ENCODE measurements at places on chromosomes 3 and 15.
A peak's percentile ranks its signal among the peaks of the same experiment; 100 is the strongest.

DNA sequence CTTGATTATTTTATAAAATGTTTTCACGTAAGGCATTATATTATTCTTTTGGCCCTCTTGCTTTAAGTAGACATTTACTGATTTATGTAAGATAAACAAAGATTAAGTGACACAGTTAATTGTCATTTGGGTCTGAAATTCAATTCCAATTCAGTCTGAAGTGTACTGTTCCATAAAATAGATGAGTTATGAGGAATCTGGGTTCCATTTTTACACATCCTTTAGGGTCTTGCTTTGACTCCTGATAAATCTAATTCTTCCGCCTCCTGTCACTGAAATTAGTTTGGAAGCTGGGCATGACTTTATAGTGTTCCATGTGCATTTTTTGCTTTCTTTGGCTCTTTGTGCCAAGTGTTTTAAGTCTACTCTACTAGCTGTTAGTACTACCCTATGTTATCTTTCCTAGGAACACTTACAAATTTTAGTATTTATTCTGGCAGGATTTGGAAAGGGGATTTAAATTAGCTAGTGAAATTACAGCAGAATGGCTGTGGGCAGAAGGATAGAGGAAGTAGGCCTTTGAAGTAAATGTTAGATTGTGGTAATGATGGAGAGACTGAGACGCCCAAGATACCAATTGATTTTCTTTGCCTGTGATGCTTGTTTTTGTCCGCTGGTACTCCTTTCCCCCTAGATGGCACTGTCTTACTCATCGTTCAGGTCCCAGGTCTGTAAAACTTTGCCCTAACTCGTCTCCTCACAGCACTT is 14.3 kb downstream of the ARL8B start:
- peak; percentile 16 for DNase-seq

- no peak for DNase-seq
Observed at GRCh38 chr3:45779746-45780735, 16.3 kb downstream of the SLC6A20 start.

DNA sequence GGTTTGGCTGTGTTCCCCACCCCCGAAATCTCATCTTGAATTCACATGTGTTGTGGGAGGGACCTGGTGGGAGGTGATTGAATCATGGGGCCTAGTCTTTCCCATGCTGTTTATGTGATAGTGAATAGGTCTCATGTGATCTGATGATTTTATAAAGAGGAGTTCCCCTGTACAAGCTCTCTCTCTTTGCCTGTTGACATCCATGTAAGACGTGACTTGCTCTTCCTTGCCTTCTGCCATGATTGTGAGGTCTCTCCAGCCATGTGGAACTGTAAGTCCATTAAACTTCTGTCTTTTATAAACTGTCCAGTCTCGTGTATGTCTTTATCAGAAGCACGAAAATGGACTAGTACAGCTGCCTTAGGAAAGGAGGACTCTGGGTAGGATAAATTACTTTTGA is 976.7 kb downstream of the MCTP2 start:
- no peak for DNase-seq

DNA sequence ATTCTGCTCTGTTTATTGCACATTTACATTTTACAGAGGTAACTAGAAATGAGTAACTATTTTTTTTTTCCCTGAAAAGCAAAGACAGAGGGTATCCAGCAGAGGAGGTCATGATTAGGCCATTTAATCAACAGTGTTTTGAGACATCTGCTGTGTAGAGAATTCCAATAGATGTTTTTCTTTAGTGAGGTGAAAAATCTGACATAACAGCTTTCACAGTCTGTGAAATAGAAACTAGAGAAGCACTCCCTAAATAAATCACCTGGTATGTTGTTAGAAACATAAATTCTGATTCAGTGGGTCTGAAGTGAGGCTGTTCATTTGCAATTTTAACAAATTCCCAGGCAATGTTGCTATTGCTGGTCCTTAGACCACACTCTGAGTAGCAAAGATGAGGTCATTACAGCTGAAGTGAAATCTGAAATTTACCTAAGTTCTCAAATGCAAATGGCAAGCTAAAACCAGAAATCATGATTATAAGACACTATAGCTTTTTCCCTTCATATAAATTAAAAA is 329.2 kb upstream of the LRRC3B start:
- no peak for DNase-seq

DNA sequence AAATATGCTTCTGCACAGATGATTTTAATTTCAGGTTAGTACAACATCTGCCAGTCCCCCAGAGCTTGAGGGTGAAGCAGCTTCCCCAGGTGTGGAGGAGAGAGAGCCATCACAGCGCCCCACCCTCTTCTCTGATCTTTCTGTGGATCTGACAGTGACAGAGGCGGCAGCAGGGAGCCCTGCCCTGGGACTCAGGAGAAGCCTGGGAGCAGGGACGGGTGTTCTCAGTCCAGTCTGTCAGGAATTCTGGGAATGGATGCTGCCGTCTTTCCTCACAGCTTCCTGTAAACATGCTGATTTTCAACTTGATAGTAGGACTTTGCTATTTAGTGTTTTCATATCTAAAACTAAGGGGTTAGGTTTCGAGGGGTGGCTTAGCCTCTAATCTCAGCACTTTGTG is 11.4 kb upstream of the RAB8B start:
- no peak for DNase-seq

GRCh38 chr3:185912929-185913901 is 24.6 kb downstream of the TRA2B start:
- DNase-seq = no peak

DNA sequence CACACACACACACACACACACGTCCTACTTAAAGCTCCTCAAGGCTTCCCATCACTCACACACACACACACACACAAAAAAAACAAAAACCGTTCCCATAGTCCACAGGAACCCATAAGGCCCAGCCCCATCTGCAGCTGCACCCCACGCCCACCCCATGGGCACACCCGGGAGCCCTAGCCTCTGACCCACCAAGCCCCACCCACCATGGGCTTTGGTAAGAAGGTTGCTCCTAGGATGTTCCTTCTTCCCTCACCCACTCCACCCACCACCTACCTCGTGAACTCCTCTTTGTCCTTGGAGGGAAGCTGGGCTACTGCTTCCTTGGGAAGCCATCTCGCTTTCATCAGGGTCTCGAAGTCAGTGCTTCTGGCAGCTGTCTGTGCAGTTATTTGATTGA is 115.1 kb downstream of the TPRA1 start:
- no peak for DNase-seq

- DNase-seq = no peak
Observed at GRCh38 chr3:64460877-64461276, 226.9 kb downstream of the ADAMTS9 start.

- no peak for DNase-seq
Observed at GRCh38 chr15:61521953-61522352, 292.9 kb upstream of the RORA start.

GRCh38 chr3:171226794-171227193 is 200.3 kb upstream of the SLC2A2 start:
- no peak for DNase-seq

GRCh38 chr3:140145528-140145927 is 210.5 kb downstream of the CLSTN2 start:
- no peak for DNase-seq

- peak; percentile 29 for DNase-seq
Observed at GRCh38 chr15:44712346-44713005, 1.2 kb downstream of the B2M start.

- DNase-seq = no peak
Observed at GRCh38 chr3:132378846-132379245, 38.5 kb upstream of the DNAJC13 start.

GRCh38 chr15:68812069-68812468 is 8.6 kb downstream of the ANP32A start:
- no peak for DNase-seq

DNA sequence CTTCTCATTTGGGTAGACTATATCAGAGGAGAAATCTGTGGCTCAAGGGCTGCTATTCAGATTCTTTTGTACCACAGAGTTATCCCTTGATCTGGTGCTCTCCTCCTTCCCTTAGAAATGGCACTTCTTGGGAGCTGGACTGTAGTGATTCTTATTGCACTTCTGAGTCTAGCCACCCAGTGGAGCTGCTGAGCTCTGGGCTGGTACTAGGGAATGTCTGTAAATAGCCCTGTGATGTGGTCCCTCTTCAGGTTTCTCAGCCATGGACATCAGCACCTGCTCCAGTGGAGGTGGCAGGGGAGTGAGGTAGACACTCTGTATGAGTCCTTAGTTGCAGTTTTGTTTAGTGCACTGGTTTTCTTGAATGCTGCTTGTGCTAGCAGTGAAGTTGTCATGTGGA is 1292.6 kb downstream of the SI start:
- DNase-seq = no peak

GRCh38 chr15:96187341-96188305 is 142.9 kb upstream of the NR2F2 start:
- DNase-seq = no peak

GRCh38 chr15:97236140-97236539 is 724.4 kb upstream of the ARRDC4 start:
- DNase-seq = no peak

GRCh38 chr3:105448338-105448982 is 81.8 kb downstream of the ALCAM start:
- DNase-seq = no peak

- DNase-seq = no peak
Observed at GRCh38 chr15:72098040-72098439, 19.9 kb downstream of the MYO9A start.

GRCh38 chr3:78871048-78871447 is 896.8 kb downstream of the ROBO1 start:
- DNase-seq = no peak

DNA sequence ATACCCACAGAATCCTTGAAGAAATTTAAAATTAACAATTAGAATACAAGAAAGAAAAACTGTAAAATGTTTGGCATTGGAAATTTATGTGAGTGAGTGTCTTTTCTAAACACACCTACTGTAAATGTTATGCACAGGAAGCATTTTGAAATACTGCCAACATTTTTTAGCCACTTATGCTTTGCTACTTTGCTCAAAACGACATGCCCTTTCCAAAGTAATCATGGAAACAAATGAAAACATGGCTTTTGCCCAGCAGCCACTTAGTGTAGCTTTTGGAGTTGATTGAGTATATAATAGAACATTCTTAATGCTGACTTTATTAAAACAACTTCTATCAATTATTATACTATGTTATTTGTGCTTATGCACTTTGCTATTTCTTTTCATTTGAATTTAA is 823.0 kb downstream of the CADM2 start:
- DNase-seq = no peak

GRCh38 chr3:196789885-196790359 is 50.3 kb downstream of the PAK2 start:
- DNase-seq = no peak

- DNase-seq = no peak
Observed at GRCh38 chr15:58707397-58707796, 42.1 kb downstream of the ADAM10 start.

DNA sequence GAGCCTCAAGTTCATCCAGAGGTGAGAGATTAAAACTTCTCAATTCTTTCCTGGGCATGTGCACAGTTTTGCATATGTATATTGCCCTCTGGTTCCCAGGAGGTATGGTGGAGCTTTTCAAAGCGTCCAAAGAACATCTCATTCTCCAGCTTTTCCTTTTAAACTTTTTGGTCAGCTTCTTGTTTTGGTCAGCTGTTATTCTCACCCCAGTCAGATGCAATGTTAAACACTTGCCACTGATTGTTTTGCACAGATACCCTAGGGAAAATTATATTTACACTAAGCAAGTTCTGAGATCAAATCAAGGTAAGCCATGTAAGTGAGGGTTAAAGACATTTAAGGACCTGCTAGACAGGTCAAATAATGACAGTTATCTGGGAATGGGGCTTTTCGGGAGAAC is 261.3 kb downstream of the EDEM1 start:
- DNase-seq = no peak

DNA sequence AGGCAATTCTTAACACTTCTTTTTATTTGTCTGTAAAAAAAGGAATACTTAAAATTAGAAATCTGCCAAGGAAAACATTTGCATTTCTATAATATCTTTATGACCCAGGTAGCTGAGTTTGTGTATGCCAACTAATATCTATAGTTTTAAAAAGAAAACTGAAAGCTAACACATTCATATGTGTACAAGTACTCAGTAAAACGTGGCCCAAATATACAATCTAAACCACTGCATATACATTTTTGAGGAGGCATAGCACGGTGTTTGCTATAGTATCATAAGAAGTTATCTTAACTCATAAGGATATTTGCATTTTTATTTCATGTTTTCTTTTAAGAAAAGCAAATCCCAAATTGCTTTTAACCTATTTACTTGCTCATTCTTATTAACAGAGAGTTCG is 172.7 kb downstream of the ZBTB20 start:
- DNase-seq = no peak

- no peak for DNase-seq
Observed at GRCh38 chr3:142596726-142597088, 514 bp downstream of the PLS1 start.

GRCh38 chr15:67907184-67907723 is 67.4 kb upstream of the RNU6-1 start:
- no peak for DNase-seq

GRCh38 chr3:72995337-72995736 is 1.3 kb upstream of the PPP4R2 start:
- DNase-seq = no peak

- no peak for DNase-seq
Observed at GRCh38 chr3:134929976-134930375, 134.9 kb downstream of the EPHB1 start.

DNA sequence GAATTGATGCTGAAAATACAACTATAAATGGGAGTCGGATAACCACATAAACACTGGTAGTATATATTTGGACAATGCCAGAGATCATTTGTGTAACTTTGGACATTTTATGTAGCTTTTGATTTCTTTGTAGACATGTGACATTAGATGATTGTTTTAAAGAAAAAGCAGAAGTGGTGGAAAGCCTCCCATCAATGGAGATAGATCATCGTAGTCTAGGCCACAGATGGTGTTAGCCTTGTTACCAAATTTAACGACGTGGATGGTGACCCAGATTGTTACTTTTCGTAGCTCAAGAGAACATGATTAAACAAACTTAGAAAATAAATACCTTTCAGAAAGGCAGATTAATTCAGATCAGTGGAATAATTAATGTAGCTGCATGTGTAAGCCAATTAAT is 8.8 kb downstream of the CACNA1D start:
- DNase-seq = no peak

- no peak for DNase-seq
Observed at GRCh38 chr15:46646490-46646889, 1011.7 kb downstream of the SQOR start.

DNA sequence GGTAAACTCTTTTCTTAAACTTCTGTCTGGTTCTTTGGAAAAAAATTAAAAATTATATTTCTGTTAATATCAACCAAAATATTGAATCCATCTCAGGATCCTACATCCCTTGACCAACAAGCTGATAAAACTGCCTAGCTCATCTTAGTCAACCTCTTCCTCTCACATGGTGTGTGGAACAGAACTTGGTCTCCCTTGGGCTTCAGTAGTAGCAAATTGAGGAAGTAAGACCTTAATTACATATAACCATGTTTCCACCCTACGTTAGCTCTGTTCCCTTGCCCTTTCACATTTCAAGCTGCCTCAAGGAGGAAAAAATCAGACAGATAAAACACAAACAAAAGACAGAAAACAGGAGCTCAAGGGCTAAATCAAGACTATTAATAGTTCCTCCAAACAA is 116.4 kb downstream of the GREM1 start:
- no peak for DNase-seq

GRCh38 chr3:180870008-180870699 is 42.3 kb upstream of the FXR1 start:
- DNase-seq = no peak

All from kidney epithelial cell (primary cell).